ENCODE measurements at places on chromosomes 16 and 17.

DNA sequence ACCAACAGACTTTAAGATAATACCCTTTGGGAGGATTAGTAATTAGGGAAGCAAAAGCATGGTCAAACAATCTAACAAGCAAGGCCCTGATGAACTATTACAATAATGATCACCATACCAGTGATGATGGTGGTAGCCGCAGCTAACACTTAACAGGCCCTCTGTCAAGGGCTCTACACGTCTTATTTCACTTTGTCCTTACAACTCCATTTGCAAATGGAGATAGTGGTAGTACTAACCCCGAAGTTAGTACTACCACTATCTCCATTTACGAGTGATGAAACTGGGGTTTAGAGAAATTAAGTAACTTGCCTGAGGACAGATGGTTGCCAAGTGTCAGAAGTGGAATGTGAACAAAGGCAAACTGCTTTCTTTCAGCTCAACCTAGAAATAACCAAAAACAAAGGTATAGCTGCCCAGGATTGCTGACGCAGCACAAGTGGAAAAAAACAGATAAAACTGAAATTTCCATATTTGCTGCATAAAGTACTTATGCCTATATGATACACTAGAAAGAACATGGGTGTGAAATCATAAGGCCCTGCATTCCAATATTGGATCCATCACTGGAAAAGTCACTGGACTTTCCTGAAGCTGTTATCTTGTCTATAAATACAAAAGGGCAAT is 24.6 kb downstream of the CEP112 start:
- no peak for DNase-seq

DNA sequence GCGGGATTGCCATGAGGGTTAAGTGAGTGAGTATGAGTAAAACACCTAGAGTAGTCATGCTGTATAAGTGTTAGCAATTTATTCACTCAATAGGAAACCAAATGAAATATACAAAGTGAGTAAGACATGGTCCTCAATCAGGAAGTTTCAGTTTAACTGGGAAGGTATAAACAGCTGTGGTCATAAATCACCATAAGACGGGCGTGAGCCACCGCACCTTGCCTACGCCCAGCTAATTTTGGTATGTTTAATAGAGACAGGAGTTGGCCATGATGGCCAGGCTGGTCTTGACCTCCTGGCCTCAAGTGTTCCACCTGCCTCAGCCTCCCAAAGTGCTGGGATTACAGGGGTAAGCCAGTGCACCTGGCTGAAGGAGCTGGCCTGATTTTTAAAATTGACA is 27.0 kb downstream of the RNF135 start:
- no peak for DNase-seq

- no peak for DNase-seq
Observed at GRCh38 chr17:65018610-65019316, 37.8 kb downstream of the GNA13 start.

DNA sequence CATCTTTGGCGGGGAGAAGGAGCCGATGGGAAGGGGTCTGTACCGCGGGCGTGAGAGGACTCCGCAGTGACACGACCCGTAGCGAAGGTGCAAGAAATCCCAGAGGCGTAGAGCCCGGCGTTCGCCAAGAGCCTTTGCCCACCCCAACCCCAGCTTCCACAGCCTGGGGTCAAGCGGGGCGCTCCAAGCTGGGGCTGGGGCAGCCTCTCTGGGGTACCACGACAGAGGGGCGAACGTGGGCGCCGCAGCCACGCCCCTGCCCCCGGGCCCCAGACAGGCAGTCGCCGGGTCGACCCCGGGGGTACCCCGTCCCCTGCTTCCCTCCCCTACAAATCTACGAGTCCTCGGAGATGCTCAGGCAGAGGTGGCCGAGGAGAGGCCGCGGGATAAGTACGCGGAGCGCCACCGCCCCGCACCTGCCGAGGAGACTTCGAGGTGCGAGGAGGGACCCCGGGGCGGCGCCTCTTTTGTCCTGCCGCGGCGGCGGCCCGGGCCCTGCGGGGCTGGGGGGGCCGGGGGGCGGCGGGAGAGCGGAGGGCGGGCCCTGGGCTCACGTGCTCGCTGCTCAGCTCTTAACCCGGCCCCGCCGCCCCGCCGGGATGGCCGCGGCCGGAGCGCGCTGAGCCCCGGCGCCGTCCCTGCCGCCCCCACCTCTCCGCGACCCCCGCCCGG is at the start of gene ADAM11:
Gene ADAM11, plus strand, starts transcription at position 575 of the 672 bp plus-strand sequence. CDS start 212 bp downstream, outside the sequence.
- no peak for DNase-seq

GRCh38 chr16:84811529-84811928 is 8.3 kb upstream of the CRISPLD2 start:
- no peak for DNase-seq

DNA sequence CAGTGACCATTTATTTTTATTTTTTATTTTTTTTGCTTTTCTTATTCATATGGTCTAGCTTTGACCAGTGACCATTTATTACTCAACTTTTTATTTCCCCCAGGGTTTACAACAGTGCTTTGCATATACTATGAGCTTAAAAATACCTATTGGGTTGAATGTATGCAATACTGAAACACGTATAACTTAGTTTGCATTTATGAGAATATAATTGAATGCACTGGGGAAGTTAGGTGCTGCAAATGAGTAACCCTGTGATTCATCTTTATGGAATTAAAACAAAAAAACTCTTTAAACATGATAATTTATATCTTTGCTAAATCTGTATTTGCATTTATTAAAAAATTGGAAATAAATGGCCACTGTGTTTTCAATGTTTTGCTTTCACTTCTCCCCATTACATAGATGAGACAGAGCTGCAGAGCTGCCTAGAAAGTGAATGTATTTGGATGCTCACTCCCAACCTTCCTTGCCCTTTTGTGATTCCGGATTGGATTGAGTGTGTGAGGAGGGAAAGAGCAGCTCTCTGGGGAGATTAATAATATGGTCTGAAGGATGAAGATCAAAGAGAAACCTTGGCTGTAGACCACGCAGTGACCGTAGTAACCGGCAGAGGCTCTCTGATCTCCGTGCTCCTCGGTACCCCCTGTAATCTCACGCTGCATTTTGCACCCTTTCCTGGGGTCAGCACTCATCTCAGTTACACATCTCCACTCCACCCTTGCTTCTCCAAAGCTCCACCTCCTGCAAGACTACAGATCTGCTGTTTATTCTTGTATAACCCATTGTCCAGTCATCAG is 14.3 kb downstream of the TMEM100 start:
- no peak for DNase-seq

GRCh38 chr16:30609002-30609925 is 925 bp downstream of the ZNF689 start:
- peak; percentile 11 for DNase-seq

- DNase-seq: no peak
Observed at GRCh38 chr16:9125658-9126505, 34.4 kb downstream of the HAPSTR1 start.

DNA sequence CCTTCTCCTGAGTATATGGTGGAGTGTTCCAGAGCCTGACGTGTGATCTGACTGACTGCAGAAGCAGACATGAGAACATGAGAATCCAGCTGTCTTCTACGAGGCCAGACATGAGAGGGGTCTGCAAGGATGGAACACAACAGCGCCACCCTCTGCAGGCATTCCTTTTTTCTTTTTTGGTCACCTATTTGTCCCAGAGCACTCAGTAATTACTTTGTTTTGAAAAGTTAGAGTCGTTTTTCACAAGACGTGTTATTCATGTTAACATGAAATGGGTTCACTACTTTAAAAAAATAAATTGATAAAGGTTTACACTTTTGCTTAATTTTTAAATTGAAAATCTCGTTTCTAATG is 43.8 kb upstream of the ATP2A3 start:
- no peak for DNase-seq

DNA sequence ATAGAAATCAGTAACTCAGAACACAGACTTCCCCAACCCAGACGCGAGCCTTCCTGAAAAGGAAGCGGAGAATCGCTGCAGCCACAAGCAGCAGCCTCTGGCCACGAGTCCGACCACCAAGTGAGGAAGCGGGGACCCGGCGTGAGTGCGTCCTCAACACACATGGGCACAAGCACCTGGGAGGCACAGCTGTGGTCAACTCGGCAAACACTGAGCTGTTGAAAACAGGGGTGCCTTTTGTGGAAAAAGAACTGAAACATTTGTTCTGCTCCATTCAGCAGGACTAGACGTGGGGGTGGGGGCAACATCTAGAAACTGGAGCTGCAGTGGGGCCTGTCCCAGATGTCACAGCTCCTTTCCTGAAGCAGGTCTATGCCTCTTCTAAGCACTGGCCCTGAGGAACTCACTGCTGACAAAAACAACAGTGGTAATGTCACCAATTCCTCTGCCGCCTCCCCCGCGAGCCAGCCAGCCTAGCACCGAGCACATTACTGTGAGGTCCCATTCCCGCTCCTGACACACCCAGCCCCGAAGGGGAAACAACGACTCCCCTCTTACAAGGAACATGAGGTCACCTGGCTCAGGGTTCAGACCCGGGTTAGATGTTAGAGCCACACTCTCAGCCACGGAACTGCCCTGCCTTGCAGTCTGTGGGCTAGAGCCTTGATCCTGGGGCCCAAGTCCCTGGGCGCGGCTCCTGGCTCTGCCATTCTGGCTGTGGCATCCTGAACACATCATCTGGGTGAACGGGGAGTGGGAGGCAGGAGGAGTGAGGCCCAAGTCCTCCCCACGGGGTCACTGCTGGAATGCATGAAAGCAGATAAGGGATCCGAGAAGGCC is 29.0 kb downstream of the KDM8 start:
- no peak for DNase-seq

GRCh38 chr16:67388591-67388990 is 4.7 kb downstream of the TPPP3 start:
- DNase-seq: no peak

- no peak for DNase-seq
Observed at GRCh38 chr17:52106638-52107261, 51.8 kb downstream of the CA10 start.

GRCh38 chr16:65940711-65941110 is 425.8 kb upstream of the CDH5 start:
- no peak for DNase-seq

DNA sequence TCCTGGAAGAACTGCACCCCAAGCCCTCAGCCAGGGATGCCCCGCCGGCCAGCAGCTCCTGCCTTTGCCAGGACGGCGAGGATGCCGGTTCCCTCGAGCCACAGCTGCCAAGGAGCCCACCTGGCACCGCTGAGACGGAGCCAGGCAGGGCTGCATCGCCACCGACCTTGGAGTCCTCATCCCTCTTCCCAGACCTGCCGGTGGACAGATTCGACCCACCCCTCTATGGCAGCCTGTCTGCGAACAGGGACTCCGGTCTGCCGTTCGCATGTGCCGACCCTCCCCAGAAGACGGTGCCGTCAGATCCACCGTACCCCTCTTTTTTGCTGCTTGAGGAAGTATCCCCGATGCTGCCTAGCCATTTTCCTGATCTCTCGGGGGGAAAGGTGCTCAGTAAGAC is 21.4 kb upstream of the ZFPM1 start:
- no peak for DNase-seq

GRCh38 chr16:22161999-22162655 is at the start of gene SDR42E2:
TSS of gene SDR42E2 (plus strand) at chr16:22162506. CDS start at chr16:22165583, 3,077 bp downstream.
- peak; percentile 5 for DNase-seq

DNA sequence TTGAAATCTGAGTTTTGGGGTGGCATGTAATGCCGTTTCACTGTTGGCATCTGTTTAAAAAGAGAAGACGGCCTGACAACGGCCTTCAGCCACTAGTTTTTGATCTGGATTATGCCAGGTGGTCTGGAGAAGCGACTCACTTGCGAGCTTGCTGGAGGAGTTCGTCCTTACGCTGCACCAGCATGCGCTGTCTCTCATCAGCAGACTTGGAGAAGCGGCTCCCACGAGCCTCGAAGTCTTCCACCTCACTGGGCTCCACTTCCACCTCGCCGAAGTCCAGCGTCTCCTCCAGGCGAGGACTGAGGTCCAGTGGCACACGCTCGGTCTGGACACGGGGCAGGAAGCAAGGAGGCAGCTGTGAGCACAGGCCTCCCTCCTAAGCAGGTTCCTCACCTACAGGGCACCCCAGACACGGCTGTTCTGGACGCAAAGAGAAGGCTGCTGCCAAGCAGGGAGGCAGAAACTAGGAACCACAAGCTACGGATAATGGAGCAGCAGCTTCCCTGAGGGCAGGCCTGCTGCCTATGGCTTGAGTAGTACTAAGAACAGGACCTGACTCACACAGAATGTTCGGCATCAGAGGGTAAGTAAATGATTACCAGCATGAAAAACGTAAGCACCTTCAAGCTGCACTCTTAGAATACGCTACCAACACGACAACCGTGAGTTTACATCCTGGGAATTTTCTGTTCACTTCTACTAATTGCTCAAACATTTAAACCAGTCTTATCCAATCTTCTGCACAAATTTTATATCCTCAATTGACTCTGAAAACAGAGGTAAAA is 61.4 kb downstream of the AMFR start:
- DNase-seq: no peak

GRCh38 chr16:84836234-84836647 is 16.5 kb downstream of the CRISPLD2 start:
- no peak for DNase-seq

DNA sequence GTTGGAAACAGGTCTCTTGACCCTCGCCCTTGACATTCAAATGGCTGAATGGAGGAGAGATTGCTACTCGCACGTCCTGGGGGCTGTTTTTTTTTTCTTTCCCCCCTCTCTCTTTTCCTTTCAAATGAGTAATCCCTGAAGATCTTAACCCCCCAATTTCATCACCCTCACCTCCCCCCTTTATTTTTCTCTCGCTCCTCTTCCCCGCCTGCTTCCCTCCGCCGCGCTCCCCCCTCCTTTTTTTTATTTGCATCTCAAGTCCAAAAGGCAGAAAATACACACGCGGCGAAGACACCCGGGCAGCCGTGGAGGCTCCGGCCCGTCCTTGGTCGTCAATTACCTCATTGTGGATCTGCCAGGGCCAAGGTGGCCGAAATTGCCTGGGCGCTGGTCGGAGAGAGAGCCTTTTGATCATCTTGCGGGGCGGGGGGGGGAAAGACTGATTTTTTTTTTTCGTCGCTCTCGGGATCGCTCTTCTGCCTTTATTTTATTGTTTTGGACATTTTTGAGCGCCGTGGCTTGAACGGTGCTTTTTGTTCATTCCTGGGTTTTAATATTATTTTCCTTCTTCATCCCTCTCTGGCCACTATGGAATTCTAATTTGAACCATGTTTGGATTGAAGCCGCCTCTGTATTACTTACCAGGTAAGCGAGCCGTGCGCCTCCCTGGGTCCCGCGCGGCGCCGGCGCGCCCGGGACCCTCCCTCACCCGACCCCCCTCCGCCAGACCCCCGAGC is 57.2 kb upstream of the GSE1 start:
- no peak for DNase-seq

DNA sequence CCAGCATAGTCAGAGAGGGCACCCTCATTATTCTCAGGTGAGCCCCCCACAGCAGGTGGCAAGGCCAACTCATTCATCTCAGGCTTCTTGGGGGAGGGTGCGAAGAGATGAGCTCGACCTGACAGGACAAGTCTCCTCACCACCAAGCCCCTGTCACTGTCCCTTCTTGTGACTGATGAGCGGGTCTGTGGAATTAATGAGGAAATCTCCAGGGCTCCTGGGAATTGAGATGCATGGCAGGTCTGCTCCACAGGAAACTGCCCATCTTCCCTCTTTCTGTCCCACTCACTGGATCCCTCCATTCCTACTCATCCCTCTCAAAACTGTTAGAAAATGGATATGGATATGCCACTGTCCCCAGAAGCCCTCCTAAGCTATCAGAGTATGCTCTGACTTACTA is 32.5 kb upstream of the CES5A start:
- DNase-seq: no peak

GRCh38 chr16:12547608-12547922 is 256.1 kb downstream of the CPPED1 start:
- DNase-seq: no peak

GRCh38 chr16:85615852-85616606 is 2.9 kb downstream of the GSE1 start:
- DNase-seq: peak; percentile 48

All from stimulated activated CD8-positive, alpha-beta memory T cell treated with anti-CD3 and anti-CD28 coated beads, Interleukin-4, amount 100 ng/mL, for 1 hour (primary cell).